ENCODE measurements at places on chromosomes 2 and 18.

DNA sequence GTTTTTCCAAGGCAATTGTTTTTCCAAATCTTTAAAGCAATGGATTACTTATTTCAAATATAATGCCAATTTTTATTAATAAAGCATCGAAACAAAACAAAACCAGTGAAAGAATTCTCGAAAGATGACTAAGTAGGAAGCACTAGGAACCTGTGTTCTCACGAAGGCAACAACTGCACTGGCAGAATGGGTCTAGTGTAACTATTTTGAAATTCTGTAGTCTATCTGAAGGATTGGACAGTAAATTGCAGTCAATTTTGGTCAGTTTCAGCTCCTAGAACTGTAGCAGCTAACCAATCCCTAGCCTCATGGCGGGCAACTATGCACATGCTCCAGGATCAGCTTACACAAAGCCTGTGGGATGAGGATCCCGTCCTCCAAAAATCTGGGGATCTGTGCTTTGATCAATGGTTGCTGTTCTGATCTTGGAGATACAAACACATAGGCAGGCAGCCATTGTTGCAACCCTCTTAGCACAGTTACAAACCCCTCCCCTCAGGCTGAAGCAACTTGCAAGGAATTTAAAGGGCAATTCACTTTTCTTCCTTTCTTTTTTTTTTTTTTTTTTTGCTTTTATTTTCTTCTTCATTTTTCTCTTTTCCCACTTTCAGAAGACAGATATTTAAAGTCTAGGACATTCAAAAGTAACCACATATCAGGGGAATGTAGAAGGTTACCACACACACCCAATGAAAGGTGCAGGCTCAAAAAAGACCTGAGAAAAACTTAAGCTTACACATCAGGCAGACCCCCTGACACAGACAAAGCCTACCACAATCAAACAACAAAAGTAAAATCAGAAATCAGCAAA, 147.6 kb downstream of the THADA start:
- no peak for DNase-seq

DNA sequence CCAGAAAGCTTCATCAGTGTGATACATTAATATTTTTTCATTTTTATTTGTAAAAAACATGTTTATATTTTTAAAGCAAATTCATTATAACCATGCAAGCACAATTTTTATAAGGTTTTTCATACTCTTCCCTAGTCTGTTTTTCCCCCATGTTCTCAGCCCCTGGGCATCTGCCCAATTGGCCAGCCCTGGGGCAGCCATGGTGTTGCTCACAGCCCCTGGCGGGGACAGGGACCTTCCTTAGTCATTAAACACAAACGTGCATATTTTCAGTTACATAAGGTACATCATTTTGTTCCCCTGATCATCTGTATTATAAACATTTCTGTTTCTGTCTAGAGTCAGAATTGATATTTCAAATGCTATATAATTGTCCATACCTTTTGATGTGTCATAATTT, 150.0 kb downstream of the ESCO1 start:
- no peak for DNase-seq

- no peak for DNase-seq
Observed at GRCh38 chr18:54762386-54762785, 65.9 kb upstream of the RAB27B start.

GRCh38 chr18:35084494-35085449, 43.6 kb downstream of the MAPRE2 start:
- no peak for DNase-seq

GRCh38 chr18:69265656-69266055, 135.0 kb upstream of the DOK6 start:
- no peak for DNase-seq

GRCh38 chr2:98476192-98476868, 31.7 kb downstream of the INPP4A start:
- no peak for DNase-seq

DNA sequence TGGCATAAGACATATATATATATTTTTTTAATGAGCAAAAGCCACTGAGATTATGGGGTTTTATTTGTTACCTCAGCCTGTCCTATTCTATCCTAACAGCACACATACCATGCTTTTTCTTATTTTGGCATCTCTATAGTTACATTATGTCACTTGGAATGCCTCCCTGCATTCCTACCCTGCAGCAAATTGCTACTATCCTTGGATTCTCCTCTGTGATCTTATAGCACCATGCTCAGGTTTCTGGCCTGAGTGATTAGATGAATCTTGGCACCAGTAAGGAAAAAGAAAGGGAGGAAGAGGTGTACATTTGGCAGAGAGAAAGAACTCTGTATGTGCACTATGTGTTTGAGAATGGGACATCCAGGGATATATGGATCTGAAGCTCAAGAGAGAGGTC, 86.3 kb upstream of the PELI1 start:
- no peak for DNase-seq

DNA sequence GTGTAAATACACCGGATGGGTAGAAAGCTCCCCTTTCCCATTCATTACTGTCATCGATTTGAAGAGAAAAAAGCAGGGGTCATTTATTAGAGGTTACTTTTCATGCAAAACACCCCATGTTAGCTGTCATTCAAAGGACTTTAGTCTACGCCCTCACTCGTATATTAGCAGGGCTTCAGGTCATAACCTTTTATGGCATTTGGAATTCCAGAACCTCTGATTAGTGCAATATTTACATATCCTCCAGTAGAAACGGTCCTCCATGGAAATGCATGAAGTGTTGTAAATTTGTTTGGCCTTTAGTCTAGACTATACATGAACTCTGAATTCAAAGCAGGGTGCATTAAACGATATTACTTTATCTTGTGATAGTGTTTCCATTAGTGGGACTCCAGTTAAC, 180.5 kb downstream of the ZNF516 start:
- DNase-seq: no peak

- DNase-seq: no peak
Observed at GRCh38 chr2:234705108-234705507, 208.2 kb upstream of the ARL4C start.

- no peak for DNase-seq
Observed at GRCh38 chr2:21245565-21245964, 121.8 kb downstream of the TDRD15 start.

GRCh38 chr2:8002765-8003393, 679.0 kb upstream of the ID2 start:
- no peak for DNase-seq

DNA sequence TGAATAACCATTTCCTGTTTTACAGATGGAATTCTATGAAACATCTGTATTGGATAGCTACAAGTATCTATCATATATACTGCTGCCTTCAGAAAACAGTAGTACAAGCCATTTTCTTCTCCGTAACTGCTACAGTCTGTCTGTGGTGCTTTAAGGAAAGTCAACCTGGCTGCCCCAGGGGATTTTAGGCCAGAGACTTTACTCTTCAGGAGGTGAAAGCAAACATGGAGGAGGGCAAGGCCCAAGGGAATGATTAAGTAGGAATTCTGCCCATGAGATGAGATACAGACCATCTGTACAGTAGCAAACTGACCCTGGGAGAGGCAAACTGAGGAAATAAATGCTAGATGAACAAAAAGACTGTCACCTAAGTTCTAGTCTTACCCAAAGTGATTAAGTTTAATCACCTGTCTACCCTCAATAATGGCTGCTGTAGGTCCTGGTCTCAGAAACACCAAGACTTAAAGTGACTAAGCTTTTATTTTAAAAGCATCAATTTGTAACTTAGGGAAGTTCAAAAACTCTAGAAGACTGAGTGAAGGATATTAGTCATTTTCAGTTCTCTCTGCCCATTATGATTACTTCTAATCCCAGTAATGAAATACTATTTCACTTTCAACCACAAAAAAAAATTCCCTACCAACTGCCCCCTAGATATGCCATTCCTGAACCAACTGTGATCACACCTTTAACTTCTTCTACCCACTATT, 14.8 kb downstream of the MBD2 start:
- peak; percentile 40 for DNase-seq

- no peak for DNase-seq
Observed at GRCh38 chr2:223043164-223043941, 8.6 kb upstream of the KCNE4 start.

DNA sequence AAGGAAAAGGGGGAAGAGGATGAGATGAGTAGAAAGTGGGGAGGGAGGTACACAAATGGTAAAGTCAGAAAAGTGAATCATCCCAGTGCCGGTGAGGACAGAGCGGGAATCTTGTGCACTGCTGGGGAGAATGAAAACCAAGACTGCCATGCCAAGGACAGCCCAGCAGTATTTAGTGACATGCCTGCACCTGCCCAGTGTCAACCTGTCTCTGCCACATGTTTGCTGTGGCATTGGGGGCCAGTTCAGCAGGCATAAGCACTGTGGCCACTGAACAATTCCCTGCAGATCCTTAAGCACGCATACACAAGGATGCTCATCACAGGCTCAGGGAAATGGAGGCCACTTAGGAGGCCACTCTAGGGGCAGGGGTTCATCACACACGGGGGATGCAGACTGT, 5.2 kb upstream of the KCNK3 start:
- DNase-seq: no peak

DNA sequence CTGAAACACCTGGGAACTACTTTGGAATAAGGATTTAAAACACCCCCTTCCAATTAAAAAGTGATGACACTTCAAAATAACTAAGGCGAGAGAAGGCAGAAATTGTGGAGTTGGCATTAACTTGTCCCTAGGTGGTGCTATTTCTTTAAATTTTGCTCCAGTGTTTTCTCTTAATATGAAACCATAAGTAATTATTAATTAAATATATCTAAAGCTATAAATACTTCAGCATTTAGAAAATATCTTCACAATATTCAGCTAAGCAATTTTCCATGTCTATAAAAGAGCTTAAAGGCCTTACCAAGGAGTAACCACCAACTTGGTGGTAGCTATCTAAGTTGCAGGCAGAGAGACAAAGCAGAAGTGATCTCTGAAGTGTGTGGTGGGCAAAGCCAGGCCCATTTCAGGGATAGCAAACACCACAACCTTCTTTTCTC, 186.8 kb upstream of the PGAP1 start:
- DNase-seq: no peak

DNA sequence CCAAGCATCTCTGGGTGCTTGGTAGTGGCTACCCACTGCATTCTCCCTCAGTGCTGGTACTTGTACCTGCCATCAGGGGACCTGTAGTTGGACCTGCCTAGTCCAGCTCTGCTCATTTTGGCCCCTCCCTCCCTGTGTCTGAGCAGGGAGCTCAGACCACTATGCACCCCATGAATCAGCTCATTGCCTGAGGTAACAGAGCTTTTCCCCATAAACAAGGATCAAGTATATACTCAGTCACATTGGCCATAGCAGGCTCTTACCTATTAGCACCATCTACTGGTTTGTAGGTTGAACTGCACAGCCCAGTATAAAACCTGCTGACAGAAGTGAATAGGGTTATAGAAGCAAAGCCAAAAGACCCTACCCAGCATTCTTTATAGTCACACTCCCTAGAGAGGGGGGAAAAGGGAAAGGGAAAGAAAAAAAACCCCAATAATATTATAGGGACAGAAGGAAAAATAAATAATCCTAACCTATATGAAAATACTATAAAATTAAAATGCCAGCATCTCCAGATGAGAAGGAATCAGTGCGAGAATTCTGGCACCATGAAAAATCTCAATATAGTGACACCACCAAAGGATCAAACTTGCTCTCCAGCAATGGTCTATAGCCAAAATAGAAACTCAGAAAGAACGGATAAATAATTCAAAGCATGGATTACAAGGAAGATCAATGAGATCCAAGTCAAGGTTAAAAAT, 6.9 kb upstream of the FLACC1 start:
- DNase-seq: peak; percentile 66

DNA sequence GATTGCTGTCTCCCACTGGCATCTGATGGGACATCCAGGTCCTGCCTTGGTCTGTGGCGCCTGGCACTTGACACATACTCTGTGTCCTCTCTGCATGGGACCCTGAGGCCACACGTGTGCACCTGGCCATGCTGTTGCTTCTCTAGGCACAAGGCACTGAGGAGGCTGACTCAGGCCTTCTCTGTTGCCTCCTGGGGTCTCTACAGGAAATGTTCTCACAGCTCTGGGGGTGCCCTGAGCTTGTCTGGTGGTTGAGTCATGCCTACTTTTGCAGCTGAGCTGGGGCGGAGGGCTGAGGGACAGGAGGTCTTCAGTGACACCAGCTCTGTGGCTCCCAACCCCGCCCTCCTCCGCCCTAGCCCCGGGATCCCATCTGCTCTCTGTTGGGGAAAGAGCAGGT, 207.0 kb upstream of the HS6ST1 start:
- no peak for DNase-seq

DNA sequence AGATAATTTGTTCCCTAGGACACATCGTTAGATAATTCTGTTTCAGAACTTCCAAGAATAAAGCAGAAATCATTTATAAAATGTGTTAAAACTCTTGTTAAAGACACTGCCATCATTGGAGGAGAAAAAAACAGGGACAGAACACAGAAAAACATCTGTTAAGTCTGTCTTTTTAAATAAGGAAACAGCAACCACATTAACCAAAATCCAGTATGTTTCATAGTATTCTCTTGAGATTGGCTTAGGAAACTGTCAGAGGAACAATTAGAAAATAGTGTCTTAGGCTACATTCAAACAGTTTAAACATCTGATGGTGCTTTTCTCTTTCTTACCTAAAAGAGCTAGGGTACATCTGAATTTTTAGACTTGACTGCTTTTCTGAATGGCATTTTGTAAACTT, 81.6 kb downstream of the PMS1 start:
- DNase-seq: no peak

DNA sequence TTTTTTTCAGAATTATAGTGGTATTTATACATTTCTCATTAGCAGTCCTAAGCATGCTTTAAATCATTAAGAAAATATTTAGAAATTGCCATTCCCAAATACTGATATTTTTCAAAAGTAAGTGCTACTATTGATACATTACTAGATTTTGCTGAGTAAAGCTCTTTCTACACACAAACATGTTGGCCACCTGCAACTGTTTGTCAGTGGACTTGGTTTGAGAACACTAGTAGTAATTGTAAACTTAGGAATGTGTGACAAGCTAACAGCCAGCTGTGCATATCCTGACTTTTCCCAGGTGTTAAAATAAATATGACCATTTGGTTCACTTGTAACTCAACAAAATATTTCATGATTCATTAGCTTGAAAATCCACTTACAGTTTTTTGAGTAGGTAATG, 103.1 kb downstream of the MSTN start:
- no peak for DNase-seq

DNA sequence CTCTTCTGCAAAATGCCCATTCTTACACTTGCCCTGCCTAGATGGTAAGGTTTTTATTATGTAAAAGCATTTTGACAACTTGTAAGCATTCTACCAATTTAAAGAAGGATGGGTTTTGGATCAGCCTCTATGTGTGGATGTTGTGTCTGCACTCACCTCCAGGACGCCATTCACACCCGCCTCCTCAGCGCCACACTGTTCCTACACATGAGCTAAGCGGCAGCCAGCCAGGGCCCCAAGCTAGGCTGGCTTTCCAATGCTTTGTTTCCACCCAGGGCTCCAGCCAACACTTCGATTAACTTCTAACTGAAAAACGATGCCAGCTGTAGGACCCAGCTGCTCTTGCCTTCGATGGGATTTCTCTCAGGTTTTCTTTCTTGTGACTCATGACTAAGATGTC, 73.3 kb upstream of the FZD7 start:
- no peak for DNase-seq

Measured in T-helper 1 cell (primary cell).